Hippocampal formation (tissue), 2 donors: ENCODE measurements at places on chromosomes 4 and X.

- DNase-seq = no peak
These were observed 108.4 kb upstream of the ATXN3L start for GRCh38 chrX:13428053-13428786.

- DNase-seq = no peak
These were observed 150.0 kb downstream of the CBR4 start for GRCh38 chr4:168859888-168860694.

- no peak for DNase-seq
These were observed 79.5 kb upstream of the FAM9C start for GRCh38 chrX:13123857-13124345.

DNA sequence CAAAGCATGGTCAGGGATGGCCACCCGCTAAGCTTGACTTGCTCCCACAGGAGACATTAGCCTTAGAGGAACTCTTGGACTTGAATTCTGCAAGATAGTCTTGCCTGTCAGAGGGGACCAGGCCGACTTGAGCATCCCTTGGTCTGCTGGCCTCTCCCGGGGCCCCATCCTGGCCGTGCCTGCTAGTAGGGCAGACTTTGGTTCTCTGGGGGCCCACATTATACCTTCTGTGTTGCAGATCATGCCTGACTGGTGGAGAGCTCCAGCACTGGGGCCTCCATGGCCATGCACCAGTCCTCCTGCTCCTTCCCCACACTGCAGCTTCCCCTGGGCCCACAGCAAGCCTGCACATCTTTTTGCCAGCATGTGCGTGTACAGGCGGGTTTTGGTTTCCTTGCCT, 46.5 kb downstream of the DACH2 start:
- no peak for DNase-seq

- peak; percentile 59 for DNase-seq
These were observed 702 bp downstream of the TSPAN5 start for GRCh38 chr4:98657531-98658286.

GRCh38 chrX:2690856-2691542, at the start of gene CD99:
TSS of gene CD99 (plus strand) at chrX:2691295. CDS start at chrX:2691361, 66 bp downstream.
- DNase-seq = no peak

- DNase-seq = no peak
These were observed 10.0 kb upstream of the RGN start for GRCh38 chrX:47068214-47068613.

DNA sequence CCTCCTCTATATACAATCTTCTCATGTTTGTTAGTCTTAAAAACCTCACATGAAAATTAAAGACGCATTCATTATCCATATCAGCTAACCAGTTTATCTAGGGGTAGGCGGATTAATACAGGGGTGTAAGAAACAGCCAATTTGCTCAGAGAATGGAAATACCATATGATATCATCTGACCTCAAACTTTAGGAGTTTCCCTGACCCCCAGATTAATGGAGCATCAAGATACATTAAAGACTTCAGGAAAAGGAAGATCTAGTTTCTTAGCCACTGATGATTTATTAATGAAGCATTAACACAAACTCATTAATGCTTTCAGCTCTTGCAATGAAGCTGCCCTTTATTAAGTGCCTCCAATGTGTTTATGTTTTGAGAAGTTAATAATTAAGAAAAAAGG, 67.5 kb downstream of the CAMK2D start:
- DNase-seq = no peak

GRCh38 chr4:94419956-94420355, 31.8 kb upstream of the PDLIM5 start:
- DNase-seq = no peak

DNA sequence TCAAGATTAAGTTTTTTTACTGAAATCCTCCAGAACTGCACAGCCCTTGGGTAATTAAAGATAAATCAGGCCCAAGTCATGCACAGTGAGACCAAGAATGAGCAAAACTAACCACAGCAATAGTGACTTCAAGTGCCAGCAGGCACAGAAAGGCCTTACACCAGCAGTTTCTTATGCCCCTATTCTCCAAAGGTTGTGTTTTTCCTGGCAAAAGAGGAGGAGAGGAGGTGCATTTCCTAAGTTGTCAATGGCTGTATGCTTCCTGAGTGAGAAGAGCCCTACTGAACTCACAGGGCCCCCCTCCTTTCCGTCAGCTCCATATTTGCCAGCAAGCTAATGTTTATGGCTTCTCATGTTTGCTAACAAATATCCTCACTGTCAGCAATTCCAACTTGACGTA, 418.7 kb upstream of the INTU start:
- DNase-seq = no peak

DNA sequence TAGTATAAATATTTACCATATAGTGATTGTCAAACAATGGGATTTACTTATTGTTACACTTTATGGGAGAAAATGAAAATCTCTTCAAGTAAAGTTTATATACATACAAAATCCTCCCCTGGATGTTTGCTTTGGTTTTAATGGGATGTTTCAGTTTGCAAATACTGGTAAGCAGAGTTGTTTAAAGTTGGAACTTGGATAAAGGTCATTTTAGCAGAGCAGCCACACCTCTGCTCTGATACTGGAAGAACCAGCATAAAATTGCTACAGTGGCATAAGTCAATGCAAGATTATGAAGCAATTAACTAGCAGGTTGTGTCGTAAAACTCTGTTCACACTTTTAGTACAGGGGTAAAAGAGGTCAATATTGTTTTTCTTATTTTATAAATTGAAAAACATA, 101.2 kb downstream of the TRAPPC11 start:
- DNase-seq = no peak
